Stimulated activated naive CD8-positive, alpha-beta T cell treated with anti-CD3 and anti-CD28 coated beads, Interleukin-15, Interleukin-2, amounts not matched to agents 100 U/mL and 50 U/mL, for 24 hours (primary cell): ENCODE measurements at places on chromosomes 5 and 9.
A peak's percentile ranks its signal among the peaks of the same experiment; 100 is the strongest.

GRCh38 chr5:79792463-79792862, 102.8 kb downstream of the CMYA5 start:
- DNase-seq, result no peak

GRCh38 chr5:33230467-33231078, 210.2 kb upstream of the TARS1 start:
- no peak for DNase-seq

DNA sequence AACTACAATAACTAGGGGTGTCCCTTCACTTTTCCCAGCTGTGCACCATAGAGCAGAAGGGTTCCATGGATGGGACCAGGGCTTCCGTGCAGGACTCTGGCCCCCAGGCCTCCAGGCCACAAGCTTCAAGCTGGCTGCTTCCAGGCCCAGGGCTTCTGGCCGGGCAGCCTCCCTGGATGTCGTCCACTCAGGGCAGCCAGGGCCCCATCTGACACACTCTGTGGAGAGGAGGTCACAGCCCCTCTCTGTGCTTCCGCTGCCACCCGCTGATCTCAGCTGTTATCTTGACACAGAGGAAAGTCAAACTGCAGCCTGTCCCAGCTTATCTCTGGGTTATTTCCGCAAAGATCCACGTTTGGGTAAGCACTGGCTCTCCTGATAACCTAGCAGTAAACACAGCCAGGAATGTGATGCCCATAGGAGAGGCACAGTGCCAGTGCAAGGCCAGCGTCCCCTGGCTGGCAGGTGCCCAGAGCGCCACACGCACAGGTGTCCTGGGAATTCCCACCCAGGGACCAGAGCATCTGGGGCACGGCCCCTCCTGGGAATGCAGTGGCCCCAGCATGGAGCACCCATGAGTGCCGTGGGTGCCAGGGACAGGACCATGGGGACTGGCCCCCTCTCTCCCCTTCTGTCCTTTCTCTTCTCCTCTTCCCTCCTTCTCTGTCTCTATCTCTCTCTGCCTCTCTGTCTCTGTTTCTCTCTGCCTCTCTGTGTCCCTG, 15.6 kb upstream of the SLC6A19 start:
- DNase-seq, result no peak

- DNase-seq, result no peak
These were observed 19.2 kb upstream of the PLIN2 start for GRCh38 chr9:19146441-19147024.

DNA sequence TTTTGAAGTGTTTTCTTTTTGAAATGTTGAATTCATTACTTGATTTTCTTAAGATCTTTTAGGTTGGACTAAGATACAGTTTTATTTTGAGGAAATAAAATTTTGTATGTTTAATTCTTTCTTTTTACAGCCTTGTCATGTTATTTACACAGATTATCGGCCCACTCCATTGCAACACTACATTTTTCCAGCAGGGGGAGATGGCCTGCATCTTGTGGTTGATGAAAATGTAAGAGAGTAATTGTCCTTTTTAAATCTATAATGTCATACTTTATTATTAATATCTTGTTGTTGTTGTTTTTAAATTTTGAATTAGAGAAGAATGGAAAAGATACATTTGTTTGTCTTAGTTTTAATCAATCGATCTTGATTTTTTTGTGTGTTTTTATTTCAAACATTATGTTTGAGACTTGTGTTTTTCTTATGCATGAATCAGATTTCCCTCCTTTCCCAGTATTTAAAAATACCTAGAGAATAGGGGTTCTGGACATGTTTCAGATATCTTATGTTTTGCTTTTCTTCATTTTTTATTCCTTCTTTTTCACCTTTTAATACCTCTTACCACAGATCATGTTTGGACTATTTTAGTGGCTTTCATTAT, 36.7 kb downstream of the MTREX start:
- DNase-seq, result peak; percentile 67

- peak; percentile 23 for DNase-seq
These were observed 744 bp upstream of the HMGCS1 start for GRCh38 chr5:43313854-43314457.

DNA sequence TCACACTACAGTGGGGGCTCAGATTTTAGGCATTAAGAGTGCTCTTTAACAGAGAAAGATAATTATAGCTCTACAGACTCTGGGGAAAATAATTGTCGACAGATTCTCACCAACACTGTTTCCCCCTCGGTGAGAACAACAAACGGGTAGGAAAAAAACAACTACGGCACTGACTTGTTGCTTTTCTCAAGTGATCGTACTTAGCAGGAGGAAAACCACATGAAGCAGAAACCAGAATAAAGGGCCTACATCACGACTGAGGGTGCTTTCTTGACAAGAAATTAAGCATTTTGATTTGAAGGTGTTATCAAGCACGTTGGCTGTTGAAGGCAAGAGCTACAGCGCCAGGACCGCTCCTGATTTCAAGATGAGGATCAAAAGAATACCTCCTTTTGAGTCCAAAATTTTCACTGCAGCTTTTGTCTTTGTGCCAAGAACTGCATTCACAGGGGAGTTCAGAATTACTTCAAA, 27.2 kb upstream of the CER1 start:
- DNase-seq, result no peak

GRCh38 chr5:173753307-173754168, 134.6 kb upstream of the CPEB4 start:
- no peak for DNase-seq

DNA sequence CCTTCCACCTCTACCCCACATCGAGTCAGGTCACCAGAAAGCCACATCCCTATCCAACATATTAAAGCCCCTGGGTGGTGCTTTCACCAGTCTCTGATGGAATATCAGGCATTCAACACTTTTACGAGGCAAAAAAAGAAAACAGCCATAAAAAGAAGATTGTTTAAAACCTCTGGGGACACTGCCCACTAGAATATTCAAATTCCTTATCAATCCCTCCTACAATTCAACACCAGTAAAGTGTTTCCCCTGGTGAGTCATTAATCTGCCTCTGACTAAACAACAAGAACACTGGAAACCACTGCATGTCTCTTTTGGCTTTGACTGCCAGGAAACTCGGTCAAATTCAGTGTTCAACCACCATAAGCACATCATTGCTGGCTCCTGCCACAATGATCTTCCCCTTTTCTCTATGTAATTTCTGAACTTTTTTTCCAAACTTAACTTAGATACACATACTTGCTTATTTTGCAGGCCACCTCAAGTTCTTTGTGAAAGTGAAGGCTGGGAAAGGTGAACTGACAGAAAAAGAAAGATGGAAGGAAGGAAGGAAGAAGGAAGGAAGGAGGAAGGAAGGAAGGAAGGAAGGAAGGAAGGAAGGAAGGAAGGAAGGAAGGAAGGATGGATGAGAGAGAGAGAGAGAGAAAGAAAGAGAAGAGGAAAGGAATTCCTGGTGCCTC, 105.3 kb downstream of the PAX5 start:
- DNase-seq, result peak; percentile 28

DNA sequence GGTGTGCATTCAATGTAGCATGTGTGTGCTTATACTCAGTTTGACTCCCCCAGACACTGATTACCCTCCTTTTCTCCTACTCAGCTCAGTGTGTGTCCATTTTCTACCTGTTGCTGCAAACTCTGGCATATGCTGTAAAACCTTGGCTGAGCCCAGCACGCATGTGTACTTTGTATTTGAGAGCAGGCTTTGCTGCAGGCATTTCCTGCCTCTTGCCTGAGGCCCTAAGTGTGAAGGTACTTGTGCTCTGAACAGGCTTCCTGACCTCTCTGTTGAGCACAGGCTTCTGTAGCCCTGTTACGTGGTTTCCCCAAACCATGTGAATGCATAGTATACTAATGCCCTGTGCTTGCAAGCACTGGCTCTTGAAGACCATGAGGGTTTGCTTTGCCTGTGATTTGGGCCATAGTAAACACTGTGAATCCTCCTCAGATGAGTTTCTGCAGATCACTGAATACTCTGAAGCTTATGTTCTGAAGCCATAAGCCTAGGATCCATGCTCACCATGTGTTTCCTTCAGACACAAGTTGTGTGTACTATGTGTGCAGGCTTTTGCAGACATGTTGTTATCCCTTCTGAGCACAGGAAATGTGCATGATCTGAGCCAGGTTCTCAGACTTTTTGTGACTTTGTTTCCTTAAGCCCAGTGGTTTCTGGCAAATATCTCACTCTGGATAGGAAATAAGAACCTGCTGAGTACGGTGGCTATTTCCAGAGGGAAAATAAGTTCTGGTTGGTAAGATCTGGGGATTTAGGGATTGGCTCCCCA, 124.9 kb upstream of the RUSC2 start:
- no peak for DNase-seq

DNA sequence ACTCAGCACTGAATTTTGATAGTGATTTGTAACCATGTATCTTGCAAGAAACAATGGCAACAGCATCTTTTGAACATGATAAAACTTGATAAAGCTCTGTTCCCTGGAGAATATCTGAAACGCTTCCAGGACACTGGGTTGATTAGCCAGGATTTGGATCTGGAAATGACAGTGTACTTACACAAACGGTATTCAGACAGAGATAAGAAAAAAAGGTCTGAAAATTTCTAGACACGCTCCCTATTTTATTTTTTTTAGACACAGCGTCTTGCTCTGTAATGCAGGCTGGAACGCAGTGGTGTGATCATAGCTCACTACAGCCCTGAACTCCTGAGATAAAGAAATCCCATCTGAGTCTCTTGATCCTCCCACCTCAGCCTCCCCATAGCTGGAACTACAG, 109.0 kb downstream of the GNAQ start:
- no peak for DNase-seq
